ENCODE measurements at places on chromosomes 7 and 10.

DNA sequence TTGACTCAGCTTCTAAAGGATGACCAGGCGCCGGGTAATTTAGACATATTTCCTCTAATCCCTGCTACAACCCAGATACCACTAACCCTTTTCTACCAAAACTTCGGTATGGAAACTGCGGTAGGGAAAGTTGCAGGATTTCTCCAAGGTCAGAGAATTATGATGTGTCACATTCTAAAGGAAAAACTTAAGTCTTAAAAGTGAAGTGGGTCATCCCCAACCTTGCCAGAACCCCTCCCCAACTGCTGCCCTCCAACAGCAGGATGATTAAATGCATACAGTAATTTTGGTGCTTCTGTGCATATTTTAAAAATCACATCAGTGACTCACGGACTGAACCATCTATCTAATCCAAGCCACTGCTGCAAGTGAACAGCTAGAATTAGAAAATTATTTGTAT is 52.7 kb downstream of the GRB10 start:
- peak; percentile 80 for DNase-seq

DNA sequence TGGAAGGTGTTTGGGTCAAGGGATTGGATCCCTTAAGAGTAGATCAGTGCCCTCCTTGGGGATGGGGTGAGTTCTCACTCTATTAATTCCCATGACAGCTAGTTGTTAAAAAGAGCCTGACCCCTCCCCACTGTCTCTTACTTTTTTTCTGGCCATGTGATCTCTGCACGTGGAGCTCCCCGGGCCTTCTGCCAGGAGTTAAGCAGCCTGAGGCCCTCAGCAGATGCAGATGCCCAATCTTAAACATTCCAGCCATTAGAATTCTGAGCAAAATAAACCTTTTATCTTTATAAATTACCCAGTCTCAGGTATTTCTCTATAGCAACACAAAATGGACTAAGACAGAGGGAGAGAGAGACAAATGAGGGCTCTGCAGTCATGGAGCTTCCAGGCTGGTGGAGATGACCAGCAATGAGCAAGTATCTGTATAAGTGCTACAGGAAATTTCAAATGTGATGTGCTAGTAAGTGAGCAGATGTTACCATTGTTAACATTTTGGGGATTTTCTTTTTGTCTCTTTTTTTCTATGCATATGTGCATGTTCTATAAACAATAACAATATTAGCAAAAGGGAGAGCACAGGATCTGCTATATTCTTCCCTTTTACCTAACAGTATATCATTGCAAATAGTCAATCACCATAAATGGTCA is 26.7 kb downstream of the PLPP4 start:
- no peak for DNase-seq

DNA sequence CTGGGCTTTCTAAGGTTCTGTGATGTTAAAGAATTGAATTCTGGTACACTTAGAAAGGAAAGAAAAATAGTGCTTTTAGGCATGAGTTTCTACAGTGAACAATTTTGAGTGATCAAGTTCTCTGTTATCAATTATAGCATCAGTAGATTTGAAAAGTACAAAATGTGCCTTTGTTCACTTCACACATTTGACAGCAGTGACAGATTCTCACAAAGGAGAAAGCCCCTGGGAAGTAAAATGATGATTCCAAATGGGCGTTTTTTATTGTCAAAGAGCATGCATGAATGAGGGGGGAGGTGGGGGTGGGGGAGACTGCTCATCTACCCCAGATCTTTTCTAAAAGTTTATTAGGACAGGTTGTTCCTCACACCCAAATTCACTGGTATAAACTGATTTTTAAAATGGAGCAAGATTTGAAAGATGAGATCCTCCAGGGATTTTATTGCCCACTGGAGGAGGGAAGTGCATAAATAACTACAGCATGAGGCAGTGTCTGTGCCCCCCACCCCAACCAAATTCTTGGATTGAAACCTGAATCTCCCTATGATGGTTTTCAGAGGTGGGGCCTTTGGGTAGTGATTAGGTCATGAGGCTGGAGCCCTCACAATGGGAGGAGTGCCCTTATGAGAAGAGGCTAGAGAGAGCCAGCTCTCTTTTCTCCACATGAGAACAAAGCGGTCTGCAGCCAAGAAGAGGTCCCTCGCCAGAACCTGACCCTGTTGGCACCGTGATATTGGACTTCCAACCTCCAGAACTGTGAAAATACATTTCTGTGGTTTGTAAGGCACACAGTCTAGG is 79.5 kb downstream of the AOAH start:
- no peak for DNase-seq

- DNase-seq: no peak
These were observed 205.6 kb upstream of the TCF7L2 start for GRCh38 chr10:112744181-112745096.

All from fibroblast of skin of right quadriceps (primary cell).